Activated effector memory CD4-positive, alpha-beta T cell treated with Interleukin-2 at 50 U/mL for 16 hours (primary cell): ENCODE measurements at places on chromosomes 3 and 15.

DNA sequence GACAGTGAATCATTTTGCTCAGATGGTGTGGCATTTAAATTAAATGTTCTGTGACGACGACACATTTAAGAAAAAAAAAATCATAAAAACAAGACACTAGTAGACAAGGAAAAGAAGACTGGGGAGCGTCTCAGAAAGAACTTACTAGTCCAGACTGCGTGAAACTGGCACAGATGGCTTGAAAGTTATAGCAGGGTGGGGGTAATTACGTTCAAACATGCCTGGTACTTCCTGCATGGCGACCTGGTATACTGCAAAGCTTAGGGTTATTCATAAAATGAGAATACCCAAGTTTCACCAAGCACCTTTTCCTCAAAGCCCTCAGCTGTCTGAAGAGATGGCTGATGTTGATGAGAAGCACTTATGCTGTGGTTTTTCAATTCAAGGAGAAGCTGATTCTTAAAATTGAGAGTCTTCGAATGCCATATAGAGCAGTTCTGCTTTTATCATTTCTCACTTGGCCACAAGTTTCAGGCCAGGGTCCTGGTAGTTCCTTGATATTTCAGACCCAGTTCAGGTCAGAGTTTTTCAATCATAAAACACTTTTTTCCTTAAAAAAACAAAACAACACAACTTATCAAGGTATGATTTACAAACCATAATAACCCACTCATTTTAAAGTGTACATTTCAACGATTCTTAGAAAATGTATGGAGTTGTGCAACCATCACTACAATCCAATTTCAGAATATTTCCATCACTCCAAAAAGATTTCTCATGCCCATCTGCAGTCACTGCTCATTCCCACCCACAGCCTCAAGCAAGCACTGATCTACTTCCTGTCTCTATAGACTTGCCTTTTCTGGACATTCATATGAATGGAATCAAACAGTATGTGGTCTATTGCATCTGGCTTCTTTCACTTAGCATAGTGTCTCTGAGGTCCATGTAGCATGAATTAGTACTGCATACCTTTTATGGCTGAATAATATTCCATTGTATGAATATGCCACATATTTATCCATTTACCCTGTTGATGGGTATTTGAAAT, 24.7 kb downstream of the PCOLCE2 start:
- no peak for DNase-seq

DNA sequence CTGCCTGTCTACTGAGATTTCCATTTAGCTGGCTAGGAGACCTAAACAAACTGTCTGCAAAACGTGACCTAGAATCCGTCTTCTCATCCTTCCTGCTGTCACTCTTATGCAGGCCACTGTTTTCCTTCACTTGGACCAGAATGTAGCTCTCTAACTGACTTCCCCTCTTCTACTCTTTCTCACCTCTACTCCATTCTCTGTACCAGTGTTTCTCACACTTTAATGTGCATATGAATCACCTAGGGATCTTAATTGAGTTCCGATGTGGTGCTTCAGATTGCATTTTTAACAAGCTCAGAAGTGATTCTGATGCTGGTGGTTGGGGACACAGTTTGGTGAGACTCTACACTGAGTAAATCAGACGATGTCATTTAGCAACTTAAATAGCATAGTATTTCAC, 1.6 kb upstream of the GBE1 start:
- DNase-seq = no peak

GRCh38 chr3:81195478-81195877, 566.0 kb downstream of the GBE1 start:
- no peak for DNase-seq

DNA sequence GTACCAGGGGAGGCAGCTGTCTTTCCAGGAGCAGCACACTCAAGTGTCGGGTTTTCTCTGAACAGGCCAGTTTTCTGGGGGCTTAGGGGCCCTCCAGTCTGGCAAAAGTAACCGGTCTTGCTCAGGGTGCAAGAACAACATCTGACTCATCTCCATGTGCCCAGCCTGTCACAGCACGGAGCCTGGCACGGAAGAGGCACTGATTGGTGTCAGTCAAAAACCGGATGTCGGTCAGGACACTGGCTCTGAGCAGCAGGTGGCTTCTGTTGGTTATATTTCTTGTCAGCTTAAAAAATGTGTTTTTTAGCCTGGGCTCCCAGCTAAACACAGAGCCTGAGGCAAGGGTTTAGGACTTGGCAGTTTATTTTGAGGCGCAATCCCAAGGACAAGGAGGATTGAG, 139.9 kb downstream of the FBLN2 start:
- DNase-seq = no peak

- DNase-seq = no peak
These were observed 1292.6 kb downstream of the SI start for GRCh38 chr3:163785693-163786092.
